ENCODE measurements at places on chromosomes 12 and 14.

DNA sequence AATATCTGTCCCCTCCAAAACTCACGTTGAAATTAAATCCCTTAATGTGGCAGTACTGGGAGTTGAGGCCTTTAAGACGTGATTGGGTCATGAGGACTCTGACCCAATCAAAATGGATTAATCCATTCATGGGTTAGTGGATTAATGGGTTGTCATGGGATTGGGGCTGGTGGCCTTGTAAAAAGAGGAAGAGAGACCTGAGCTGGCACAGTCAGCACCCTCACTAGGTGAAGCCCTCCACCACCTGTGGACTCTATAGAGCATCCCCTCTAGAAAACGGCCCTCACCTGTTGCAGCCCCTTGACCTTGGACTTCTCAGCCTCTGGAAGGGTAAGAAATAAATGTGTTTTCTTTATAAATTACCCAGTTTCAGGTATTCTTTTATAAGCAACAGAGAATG lies 53.0 kb downstream of the SPRING1 start:
- no peak for DNase-seq

- DNase-seq = no peak
Measured at GRCh38 chr14:56855891-56856461, 45.7 kb upstream of the OTX2 start.

DNA sequence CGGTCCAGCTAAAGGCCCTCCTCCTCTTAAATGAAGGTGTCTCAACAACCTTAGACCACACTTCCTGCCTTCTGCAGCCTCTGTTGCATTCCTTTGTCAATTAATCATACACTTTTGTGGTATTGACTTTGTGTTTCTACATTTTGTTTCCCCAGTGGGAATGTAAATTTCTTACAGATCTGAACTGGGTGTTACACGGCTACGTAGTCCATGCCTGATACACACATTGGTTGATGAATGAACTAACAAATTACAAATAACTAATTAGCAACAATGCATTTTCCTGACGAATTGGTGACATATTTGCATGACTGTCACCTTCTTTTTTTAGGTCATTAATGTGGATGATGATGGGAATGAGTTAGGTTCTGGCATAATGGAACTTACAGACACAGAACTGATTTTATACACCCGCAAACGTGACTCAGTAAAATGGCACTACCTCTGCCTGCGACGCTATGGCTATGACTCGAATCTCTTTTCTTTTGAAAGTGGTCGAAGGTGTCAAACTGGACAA lies 15.2 kb upstream of the CCT2 start:
- no peak for DNase-seq

GRCh38 chr14:74302152-74302628 lies 544 bp downstream of the ABCD4 start:
- peak; percentile 15 for DNase-seq

DNA sequence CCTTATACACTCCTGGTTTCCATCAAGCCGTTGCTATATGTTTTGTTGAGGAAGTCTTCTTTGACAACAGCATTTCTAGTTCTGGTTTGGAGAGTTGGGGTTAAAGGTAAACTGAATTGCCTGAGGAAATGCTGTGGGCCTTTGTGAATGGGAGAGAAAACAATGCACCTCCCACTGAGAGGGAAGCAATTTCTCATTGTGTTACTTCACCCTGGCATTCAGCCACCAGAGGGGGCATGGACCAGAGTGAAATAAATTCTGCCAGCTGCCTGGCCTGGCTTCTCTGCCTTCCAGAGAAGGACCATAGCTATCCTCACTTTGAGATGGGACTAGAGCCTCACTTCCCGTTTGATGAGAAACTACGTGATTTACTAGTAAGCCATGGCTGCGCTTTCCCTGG lies 475.3 kb downstream of the EGLN3 start:
- no peak for DNase-seq

DNA sequence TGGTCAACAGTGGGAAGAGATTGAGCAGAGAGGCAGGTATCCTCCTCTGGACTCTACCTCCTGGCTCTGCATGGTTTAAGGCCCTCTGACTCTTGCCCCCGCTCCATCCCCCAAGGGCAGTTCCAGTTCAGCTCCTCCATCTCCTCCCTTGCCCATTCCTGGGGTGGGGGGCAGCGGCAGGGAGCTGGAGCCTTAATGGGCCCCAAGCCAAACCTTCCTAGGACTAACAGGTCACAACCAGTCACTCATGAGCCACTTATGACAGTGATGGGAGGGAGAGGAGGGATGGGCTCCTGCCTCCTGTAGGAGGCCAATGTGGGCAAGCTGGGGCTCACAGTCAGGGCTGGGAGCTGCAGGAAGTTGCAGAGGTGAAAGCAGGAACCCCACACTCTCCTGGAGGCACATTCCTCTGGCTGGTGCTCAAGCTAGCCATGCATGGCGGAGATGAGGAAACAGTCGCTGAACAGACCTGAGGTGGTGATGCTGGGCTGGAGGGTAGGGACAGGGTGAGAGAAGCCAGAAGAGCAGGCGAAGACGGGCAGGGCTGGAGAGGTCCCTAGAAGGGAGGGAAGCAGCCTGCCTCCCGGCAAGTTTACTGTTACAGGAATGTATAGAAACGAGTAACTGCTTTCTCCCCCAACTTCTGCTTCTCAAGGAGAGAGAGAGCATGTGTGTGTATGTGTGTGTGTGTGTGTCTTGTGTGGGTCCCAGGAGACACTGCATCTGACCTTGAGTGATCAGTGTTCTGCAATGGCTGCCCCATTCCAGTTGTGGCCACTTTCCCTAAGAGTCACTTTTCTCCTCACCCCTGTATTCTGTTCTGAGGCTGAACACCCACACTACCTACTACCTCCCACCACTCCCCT lies 5.0 kb upstream of the RAPGEF3 start:
- no peak for DNase-seq

DNA sequence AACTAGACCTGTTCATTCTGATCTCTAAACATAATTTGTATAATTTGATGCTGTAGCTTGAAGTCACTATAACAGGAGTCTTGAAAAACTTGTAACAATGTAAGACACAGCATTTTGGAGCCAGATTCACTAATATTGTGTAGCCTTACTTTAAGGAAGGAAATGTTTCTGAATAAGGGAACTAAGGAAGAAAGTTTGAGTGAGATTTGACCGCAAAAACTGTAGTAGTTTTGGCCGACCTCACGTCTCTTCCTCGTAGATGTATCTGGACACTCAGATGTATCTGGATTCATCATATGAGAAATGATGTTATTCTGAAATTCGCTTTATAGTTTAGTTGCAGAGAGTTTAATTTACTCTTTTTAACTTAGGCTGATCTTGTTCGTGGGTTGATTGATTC lies 13.9 kb upstream of the DNAH10 start:
- DNase-seq = no peak

DNA sequence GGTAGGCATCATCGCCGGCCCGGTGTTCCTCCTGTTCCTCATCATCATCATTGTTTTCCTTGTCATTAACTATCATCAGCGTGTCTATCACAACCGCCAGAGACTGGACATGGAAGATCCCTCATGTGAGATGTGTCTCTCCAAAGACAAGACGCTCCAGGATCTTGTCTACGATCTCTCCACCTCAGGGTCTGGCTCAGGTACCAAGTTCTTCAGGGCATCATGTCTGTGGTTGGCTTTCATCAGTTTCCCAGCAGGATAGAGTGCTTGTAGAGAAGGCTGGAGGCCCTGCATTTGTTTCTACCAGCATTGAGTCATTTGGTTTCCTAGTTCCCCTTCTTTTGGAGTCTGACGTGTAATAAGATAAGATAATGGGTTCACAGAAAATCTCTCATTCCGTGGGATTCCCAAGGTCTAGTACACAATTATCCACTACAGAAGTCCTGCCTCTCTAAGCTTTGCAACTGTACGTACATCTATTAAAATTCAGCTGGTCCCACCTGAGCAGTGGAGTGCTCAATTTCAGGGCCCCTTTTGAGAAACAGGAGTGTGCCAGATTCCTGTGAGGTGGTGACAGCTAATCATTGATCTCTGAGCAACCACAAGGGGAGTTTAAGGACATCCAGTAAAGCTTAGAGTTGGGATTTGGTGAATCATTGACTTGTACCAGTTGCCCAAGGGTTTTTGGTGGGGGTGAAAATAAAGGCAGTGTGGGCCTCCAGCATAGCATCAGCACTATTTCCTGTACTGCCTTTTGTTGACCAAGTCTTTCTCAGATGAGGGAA lies 25.1 kb downstream of the ACVR1B start:
- DNase-seq = no peak

DNA sequence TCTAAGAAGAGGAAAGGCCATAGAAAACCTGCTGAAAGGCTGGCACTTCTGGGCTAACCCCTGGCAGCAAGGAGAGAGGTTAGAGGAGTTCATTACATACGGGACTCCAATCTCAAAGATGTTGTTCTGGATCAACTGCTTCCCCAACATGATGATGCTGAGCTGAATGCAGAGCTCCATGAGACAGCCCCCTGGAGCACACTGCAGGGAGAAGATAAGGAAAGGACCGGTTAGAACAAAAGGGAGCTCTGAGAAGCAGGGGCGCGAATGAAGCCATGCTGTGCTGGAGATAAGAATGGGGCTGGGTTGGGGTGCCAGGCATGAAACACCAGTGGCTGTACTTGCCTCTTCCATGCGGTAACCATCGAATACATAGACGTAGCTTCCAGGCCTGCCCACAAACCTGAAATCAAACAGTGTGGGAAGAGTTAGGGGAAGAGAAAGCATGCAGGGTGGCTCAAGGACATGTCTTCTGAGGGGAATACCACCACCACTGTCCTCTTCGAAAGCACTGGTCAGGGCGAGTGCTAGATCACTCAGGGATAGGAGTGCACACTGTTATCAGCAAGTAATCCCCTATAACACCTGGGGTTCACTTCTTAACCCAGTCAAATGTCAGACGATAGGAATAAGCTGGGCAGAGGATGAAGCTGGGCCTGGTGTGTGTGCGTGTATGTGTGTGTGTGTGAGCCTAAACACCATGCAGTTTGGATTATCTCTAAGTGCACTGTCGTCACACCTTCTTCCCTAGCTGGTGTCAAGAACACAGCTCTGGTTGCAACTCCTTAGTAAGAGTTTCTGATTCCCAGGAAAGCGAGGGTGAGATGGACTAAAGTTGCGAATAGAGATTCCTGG lies 180.9 kb downstream of the NTF3 start:
- DNase-seq = no peak

DNA sequence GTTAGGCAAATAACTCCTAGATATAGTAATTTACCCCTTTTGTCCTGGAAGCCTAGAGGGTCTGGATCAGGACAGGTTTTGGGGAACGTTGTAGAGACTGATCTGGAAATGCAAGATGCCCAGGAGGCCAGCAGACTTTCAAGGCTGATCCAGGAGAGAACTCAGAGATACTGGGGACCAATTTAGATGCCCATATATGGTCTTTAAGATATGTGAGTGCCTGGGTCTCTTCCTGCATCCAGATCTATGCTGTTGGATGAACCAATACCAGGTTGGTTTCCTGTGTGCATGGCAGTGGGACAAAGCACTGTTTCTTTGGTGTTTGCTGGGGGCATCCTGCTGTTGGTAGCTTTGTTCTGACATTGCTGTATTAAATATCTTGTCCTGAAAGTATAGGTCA lies 5.4 kb downstream of the ERG28 start:
- DNase-seq = no peak

DNA sequence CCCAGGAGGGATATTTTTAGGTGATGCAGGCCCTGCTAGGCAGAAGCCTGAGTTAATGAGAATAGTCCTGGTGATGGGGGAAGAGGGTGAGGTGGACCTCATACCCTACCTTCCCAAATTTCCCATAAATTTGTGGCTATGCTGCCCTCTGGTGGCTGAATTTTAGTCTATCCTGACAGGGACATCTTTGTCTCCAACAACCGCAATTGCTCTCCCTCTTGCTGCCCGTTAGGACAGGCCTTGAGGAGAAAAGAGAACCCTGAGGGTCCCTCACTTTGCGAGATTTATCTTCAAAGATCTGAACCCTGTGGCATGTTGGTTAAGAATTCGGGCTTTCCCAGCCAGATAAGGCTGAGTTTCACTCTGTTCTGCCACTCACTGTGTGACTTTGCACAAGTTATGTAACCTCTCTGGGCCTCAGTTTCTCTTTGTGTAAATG lies 9.8 kb upstream of the ZNF385A start:
- no peak for DNase-seq

DNA sequence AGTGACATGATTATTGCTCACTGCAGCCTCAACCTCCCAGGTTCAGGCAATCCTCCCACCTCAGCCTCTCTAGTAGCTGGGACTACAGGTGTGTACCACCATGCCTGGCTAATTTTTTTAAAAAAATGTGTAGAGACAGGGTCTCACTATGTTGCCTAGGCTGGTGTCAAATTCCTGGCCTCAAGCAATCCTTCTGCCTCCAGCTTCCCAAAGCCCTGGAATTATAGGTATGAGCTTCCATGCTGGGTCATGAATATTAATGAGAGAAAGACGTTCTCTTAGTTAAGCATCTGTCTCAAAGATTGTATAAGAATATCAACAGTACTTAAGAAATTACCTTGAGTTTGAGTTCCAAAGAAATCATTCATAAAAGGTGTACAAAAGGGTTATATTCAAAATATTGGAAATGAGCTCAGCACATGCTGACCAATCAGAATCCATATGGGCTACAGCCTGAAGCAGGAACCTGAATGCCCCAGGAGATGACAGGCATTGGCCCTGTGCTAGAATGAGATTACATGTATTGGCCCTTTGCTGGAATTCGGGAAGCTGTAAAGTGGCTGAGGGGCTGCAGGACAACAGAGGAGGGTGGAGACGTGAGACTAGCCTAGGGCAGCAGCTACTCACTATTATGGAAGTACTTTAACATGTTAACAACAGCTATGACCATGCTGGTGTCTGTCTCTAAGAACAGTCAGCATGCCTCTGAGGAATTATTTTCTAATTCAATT lies 157.0 kb upstream of the CPNE8 start:
- DNase-seq = no peak

GRCh38 chr12:107511292-107511691 lies 174.3 kb upstream of the PWP1 start:
- no peak for DNase-seq

DNA sequence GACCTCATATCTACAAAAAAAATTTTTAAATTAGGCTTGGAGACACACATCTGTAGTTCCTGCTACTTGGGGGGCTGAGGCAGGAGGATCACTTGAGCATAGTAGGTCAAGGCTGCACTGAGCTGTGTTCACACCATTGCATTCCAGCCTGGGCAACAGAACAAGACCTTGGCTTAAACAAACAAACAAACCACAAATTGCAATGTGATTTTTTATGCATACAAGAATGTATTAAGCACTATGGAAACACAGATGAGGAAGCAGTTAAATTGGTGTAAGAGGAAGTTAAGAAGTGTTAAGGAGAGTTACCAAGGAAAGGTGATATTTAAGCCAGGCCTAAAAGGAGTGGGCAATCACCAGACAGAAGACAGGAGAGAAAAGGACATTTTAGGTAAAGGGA lies 83.6 kb upstream of the HECTD1 start:
- no peak for DNase-seq

DNA sequence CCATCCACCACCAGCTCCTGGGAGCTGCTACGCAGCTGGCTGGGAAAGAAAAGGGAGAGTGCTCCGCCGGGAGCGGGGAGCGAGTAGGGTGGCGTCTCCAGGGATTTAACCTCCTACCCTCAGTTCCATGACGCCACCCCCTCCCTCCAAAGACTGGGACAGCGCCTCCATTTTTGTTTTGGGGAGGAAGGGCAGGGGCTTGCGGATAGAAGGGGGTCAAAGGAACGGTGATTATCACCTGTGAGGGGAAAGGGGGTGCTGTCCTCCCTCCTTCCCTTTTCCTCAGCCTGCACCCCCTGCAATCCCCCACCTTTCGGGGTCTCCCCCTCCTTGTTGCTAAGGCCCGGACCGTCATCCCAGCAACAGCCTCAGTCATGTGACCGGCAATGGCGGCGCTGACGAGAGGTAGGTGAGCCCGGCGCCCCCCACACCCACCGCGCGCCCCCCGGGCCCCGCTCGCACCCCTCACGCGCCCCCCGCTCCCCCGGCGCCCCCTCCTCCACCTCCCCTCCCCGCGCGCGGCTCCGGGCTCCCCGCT lies at the start of gene DTX3:
TSS of gene DTX3 (plus strand) at position 371 of the 538 bp plus-strand sequence. CDS start 1,694 bp downstream, outside the sequence.
- DNase-seq = peak; percentile 28

- no peak for DNase-seq
Measured at GRCh38 chr12:29149691-29150281, 708 bp downstream of the FAR2 start.

All from CD4-positive, alpha-beta T cell treated with Interferon gamma for 1 hour (primary cell).